ENCODE measurements at places on chromosomes 11 and 22.
A peak's percentile ranks its signal among the peaks of the same experiment; 100 is the strongest.

- no peak for DNase-seq
These were observed 17.0 kb downstream of the MICAL2 start for GRCh38 chr11:12127206-12127898.

- DNase-seq: no peak
These were observed 120.1 kb downstream of the MRTFA start for GRCh38 chr22:40516416-40516815.

DNA sequence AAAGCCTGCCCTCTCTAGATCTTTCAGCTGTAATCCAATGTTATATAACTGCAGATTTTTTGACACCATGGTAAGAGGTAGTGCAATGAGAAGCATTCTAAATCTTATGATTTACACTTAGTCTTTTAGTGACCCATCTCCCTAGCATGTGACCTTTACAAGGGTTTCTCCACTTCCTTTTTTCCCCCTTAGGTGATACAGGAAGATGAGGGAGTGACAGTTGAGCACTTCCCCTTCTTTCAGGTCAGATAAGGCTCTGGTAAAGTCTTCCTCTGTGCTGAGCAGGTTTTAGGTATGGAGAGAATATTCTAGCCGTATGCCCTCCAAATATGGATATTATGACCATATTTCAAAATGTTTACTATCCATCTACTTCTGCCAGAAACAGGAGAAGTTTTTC is 753.6 kb downstream of the JRKL start:
- DNase-seq: no peak

GRCh38 chr11:559020-559620 is 1.4 kb downstream of the LMNTD2 start:
- no peak for DNase-seq

GRCh38 chr11:89498845-89499448 is 7.8 kb upstream of the NOX4 start:
- no peak for DNase-seq

- no peak for DNase-seq
These were observed 40.5 kb upstream of the TPBGL start for GRCh38 chr11:75200051-75200450.

DNA sequence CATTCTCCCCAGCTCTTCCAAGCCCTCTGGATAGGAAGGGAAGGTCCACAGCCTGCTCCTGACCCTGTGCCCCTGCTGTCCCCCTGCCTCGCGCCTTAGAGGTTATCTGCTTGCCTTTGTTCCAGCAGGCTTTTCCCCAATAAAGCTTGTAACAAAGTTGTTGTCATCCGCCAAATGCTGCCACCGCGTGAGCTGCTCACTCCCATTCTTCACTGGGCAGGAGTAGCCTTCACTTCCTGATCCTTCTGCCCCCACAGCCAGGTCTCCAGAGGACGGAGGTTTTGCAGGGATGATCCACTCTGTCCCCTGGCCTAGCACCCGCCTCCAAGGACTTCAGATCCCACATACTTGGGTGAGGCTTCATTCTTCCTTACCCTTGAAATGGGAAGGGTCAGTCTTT is 94.0 kb upstream of the RASSF10 start:
- no peak for DNase-seq

GRCh38 chr22:26079009-26079408 is 90.3 kb upstream of the SEZ6L start:
- DNase-seq: no peak

DNA sequence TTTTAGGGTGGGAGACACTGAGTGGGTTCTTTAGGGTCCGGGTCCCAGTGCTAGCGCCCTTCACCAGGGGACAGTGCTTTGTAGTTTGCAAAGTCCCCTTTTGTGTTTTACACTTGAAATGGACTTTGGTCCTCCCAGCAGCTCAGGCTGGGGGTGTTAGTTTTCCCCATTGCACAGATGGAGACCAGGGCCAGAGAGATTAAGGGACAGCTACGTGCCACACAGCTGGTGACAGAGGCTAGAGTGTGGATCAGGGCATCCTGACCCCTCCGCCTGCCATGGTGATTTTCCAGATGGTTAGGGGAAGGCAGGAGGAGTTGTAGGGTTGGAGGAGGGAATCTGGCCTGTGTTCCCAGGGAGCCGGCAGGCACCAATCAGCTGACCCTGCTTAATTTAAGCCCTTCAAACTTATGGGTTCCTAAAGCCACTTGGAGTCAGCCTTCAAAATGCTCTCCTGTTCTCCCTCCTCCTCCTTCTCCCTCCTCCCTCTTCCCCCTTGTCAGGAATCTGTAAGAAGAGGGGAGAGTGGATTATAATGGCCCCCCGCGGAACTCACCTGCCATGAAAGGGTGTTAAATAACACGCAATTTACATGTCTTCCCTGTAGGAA is 22.5 kb upstream of the MPPED1 start:
- no peak for DNase-seq

- no peak for DNase-seq
These were observed 63.6 kb downstream of the FDX1 start for GRCh38 chr11:110493346-110493745.

- DNase-seq: peak; percentile 42
These were observed at the start of gene GLB1L3 for GRCh38 chr11:134275534-134276395. GLB1L3 (plus strand) TSS chr11:134276379; CDS start chr11:134276741, 362 bp downstream.
